Stimulated activated CD4-positive, alpha-beta T cell treated with anti-CD3 and anti-CD28 coated beads, Interleukin-1b, Interleukin-23, amount 100 ng/mL, for 1 hour (primary cell): ENCODE measurements at places on chromosomes 5 and 9.

- no peak for DNase-seq
These were observed 113.0 kb upstream of the PCA3 start for GRCh38 chr9:76651119-76651705.

DNA sequence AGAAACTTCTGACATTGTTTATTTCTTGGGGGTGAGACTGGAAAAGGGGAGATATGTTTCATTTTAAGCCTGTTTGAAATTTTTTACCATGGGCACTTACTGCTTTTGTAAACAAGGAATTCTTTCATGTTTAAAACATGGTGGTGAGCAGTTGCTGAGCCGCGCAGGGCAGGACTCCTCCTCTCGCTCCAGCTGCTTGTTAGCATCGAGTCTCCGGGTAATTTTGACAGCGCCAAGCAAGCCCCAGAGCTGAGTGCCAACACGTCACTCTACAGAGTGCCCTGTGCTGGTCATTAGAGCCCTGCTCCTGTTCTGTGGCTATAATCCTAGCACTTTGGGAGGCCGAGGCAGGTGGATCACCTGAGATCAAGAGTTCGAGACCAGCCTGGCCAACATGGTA is 116.5 kb upstream of the MSX2 start:
- no peak for DNase-seq

DNA sequence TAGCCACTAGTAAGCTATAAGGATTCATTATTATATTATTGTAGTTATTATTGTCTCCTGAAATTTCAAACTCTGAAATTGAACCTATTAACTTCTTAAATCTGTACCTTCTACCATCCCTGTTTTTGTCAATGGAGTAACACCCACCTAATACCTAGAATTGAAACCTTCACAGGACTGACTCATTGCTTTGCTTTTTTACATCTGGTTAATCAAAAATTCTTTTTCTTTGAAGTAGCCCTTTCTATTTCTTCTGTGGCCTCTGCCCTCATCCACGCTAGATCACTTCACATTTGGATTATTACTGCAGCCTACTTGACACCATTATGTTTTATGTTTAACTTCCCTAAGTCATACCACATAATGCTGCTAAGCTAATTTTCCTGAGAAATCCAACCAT is 35.6 kb downstream of the RBM27 start:
- no peak for DNase-seq

GRCh38 chr5:151078490-151079262 is 2.2 kb downstream of the TNIP1 start:
- peak; percentile 45 for DNase-seq

DNA sequence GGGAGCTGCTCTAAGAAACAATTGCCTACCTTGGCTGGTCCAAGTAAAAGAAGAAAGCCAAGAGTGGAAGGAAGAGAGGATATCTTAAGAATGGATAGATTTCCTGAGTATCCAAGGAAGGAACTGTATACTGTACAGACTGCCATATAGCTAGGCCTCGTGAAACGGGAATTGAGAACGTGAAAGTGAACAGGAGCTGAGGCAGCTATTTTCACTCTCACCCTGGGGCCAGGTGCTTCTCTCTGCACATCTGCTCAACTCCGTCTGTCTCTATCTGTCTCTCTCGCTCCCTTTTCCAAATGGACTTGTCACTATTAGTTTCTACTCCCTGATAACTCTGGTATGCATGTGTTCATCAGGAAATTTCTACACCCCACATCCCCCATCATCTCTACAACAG is 35.9 kb upstream of the TESK1 start:
- DNase-seq, result no peak

GRCh38 chr9:126317513-126317912 is 9.1 kb upstream of the MVB12B start:
- DNase-seq, result no peak

DNA sequence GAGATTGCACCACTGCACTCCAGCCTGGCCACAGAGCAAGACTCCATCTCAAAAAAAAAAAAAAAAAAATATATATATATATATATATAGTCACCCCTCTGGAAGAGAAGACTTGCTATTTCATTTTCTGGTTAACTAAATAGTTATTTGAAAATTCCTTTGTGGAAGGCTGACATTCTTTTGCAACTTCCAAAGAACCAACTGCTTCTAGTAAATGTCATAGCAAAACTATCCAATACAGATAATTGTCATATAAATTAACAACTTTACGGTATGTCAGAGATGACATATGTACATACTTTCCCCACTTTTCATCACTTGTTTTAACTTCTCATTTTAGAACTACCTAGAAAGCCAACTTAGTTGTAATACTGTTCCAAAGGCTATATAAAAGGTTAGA is 50.9 kb downstream of the PRUNE2 start:
- DNase-seq, result no peak

DNA sequence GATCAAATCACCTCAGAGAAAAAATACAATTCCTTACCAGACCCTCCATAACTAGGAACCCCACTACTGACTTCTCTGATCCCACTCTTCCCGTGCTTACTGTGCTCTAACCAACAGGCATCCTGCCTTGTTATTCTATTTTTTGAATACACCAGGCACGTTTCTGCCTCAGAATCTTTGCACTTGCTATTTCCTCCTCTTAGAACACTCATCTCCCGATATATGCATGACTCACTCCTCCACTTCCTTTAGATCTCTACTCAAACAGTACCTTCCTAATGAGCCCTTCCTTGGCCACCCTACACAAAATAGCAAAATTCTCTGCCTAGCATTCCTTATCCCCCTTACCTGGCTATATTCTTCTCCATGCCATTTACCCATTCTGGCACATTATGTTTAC is 43.9 kb downstream of the MAPKAP1 start:
- DNase-seq, result no peak

GRCh38 chr9:122128969-122129343 is 30.6 kb downstream of the NDUFA8 start:
- DNase-seq, result no peak

- DNase-seq, result no peak
These were observed 180.5 kb upstream of the TUT7 start for GRCh38 chr9:86534572-86535258.

DNA sequence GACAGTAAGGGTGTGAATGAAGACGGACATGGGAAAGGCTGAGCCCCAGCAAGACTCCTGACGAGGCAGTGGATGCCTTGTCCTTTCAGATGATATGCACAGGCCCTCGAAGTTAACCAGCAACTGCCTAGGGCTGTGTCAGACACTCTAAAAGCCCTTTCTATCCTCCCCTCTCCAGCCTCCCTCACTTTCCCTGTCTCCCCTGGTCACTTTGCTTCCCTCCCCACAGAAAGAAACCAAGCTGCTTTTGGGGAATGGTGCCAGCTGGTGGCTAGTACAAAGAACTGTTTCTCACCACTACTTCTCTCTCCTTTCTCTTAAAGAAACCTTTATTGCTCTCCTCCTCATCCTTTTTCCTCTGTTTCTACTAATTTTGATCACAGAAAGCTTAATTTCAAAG is 21.4 kb downstream of the LHFPL2 start:
- DNase-seq, result no peak
